ENCODE measurements at places on chromosomes 13 and 19. TPM values are rescaled to one million over a fixed set of nuclear protein-coding genes. Genes with fewer than 3 reads are reported as not detected.

Gene GGN
- total RNA-seq, result 0.34 TPM

Gene ATP4B
- not detected for total RNA-seq

Gene ASPDH
- total RNA-seq, result not detected

Gene CGB8
- not detected for total RNA-seq

Gene PSG1
- total RNA-seq, result under 0.01 TPM

Gene SYNE4
- 0.17 TPM for total RNA-seq

Gene SNAPC2
- 14.1 TPM for total RNA-seq

Gene CD177
- total RNA-seq, result 0.05 TPM

Gene CGB3
- total RNA-seq, result not detected

Gene PSPC1
- 75.9 TPM for total RNA-seq

Gene ZSCAN5C
- total RNA-seq, result not detected

Gene TEKTIP1
- not detected for total RNA-seq

Gene NKPD1
- total RNA-seq, result 0.37 TPM

Gene OR10H1
- not detected for total RNA-seq
